Stimulated activated CD4-positive, alpha-beta T cell treated with anti-CD3 and anti-CD28 coated beads, Interleukin-12 subunit alpha, Interleukin-12 subunit beta, amount 100 ng/mL, for 4 hours (primary cell): ENCODE measurements at places on chromosomes 1 and 21.
A peak's percentile ranks its signal among the peaks of the same experiment; 100 is the strongest.

- no peak for DNase-seq
These were observed 36.0 kb upstream of the GPR157 start for GRCh38 chr1:9164919-9165318.

DNA sequence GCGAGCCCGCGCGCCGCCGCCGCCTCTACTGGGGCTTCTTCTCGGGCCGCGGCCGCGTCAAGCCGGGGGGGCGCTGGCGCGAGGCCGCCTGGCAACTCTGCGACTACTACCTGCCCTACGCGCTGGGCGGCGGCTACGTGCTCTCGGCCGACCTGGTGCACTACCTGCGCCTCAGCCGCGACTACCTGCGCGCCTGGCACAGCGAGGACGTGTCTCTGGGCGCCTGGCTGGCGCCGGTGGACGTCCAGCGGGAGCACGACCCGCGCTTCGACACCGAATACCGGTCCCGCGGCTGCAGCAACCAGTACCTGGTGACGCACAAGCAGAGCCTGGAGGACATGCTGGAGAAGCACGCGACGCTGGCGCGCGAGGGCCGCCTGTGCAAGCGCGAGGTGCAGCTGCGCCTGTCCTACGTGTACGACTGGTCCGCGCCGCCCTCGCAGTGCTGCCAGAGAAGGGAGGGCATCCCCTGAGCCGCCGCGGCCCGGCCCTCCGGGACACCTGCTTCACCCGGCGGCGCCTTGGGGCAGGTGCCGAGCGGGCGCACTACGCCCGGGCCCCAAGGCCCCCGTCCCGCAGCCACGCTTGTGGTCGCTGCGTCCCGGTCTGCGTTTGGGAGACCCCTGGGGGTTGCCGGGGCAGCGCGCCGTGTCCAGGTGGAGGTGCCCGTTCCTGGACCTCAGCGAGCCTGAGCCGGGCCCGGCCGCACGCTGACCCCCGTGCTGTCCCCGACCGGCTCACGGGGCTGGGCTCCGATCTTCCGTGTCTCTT lies 944 bp downstream of the B3GALT6 start:
- no peak for DNase-seq

DNA sequence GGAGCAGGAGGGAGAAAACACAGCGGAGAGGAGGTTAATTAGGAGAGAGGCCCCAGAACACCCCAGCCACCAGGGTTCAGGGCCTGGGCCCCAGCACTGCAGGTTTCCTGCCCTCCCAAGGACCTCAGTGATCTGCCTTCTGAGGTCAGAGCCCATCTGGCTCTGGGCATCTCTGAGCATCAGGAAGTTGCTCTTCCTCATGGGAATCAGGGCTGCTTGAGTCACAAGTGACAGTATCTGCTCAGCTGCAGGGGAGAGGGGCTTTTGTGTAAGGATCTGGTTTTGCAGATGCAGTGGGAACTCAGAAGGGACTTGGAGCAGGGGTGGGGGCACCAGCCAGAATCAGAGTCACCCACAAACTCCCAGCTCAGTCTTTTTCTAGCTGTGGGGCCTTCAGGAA lies 472.1 kb downstream of the PTPRU start:
- DNase-seq: no peak

DNA sequence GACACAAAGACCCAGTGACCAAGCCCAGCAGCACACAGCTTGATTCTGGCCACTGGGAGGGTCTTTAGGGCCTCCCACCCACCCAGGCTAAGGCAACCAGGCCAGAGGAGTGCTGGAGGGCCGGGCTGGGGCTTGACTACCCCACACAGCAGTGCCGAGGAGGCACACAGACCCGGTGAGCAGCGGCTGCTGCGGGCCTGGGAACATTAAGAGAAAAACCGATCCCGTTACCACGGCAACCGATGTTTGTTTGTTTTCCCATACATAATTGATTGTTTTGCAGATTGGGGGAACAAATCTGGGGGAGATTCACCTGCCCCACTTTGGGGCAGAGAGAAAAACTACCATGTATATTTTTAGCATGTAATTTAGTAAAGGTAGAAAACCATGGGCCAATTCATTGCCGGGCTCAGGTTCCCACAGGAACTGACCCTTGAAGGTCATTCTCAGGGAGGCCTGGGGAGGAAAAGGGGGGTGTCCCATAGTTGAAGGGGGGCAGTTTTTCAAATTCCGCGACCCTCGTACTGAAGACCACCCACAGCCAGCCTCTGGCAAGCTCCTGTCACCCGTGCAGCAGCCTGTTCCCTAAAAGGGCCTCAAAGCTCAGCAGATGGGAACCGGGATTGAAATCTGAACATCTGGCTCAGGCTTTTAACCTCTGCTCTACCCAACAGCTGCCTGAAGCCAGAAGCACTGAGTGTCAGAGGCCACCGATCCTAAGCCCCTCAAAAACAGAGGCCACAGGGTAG lies 35.3 kb downstream of the CHD5 start:
- DNase-seq: no peak

- DNase-seq: no peak
These were observed 428.9 kb downstream of the SIPA1L2 start for GRCh38 chr1:232201024-232201423.

- DNase-seq: no peak
These were observed 287.5 kb downstream of the SMYD3 start for GRCh38 chr1:246219508-246220030.

- DNase-seq: no peak
These were observed 102.4 kb downstream of the FMN2 start for GRCh38 chr1:240194120-240194519.

DNA sequence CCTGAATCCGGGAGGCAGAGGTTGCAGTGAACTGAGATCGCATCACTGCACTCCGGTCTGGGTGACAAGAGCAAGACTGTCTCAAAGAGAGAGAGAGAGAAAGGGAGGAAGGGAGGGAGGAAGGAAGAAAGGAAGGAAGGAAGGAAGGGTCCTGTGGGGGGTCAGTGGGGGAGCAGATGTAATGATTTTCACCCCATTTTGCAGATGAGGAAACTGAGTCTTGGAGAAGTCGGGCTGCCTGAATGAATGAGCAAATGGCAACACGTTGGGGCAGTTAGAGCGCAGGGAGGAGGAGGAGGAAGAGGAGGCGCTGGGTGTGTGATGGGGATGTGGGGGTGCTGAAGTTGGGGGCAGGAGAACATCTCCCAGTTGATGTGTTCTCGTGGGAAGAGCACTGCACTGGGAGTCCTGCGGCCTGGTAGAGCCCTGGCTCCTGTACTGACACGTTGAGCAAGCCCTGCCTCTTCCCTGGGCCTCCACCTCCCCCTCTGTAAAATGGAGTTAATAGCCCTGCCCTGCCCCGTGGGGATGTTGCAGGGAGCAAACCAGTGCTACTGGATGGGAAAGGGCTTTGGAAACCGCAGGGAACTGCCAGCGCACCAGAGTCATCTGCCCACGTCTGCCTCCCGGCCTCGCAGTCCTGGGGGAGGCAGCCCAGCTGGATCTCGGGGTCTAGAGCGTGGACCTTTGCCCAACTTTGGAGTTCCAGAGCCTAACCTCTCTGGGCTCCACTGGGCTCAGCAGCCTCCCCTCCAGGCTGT lies 103.2 kb upstream of the CASZ1 start:
- no peak for DNase-seq

DNA sequence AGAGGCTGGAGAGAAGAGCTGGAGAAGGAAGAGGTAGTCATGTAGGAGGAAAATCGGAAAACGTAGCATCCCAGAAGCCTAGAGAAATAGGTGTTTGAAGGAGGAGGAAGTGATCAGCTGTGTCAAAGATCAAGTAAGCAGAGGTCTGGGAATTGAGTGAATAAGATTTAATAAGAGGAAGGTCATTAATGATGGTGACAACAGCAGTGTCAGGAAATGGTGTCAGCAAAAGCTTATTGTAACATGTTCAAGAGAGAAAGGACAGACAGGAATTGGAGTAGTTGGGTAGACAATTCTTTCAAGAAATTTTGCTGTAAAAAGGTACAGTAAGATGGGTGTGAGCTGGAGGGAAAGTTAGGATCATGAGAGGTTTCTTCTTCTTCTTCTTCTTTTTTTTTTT lies 41.6 kb upstream of the SLC6A9 start:
- no peak for DNase-seq

- DNase-seq: no peak
These were observed 4.2 kb downstream of the RASSF5 start for GRCh38 chr1:206511362-206512057.

DNA sequence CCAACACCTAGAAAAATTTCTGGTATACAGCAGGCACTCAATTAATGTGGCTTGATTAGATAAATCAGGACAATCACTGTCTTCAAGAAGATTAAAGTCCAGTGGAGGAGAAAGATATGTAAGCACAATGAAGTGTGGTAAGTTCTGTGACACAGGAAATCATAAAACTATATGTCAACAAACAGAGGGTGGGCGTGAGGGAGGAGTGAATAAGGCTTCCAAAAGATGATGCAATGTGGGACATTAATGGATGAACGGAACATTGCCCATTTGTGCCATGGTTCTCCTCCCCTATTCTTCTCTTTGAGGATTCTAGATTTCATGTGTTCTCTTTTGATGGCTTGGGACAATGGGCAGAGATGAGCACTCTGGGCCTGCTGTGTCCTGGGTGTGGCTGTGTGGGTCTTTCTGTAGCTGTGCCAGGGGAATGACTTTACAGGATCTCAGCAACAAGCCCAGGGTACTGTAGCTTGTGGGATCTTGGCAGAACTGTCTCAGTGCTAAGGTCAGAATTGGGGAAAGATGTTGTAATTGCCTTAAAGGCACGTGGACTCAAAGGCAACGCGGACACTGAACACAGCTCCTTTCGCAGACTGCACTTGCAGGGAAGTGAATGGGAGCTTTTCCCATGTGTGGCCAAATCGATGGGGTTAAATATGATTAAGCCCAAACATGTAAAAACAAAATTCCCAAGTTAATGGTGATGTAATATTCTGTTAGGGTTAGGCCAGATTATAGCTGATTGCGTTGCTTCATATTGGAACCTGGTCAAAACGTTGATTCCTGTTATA lies 366.9 kb downstream of the TGFB2 start:
- DNase-seq: no peak

GRCh38 chr1:31977385-31978131 lies 36.1 kb upstream of the KHDRBS1 start:
- DNase-seq: no peak

DNA sequence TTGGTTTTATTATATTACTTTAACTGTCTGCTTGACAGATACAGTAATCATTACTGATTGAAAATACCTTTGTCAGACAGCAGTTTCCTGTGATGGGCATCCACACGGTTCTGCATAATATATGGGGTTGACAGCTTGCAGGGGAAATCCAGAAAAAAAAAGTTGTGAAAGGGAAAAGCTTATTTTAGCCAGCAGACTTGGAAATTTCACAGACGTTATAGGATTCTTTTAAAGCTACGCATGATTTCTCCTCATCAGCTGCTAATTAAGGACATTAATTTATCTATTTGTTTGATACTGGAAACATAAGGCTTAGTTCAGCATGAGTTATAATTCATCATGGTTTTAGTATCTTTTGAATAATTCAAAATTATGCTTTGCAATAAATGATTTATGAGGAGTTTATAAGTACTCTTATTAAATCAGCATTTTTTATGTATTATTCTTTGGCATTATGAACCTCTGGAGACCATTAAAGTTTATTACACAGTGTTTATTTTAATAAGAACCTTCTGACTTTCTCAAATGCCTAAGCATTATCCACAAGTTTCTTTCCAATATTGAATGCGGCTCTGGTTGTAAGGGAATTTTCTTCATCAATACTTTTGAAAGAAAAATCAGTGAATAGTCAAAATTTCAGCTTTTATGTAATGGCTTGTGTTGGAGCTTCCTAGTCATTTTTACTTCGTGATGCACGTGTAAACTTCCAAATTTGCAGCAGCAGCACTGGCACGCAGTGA lies 235.3 kb upstream of the KCNK2 start:
- DNase-seq: no peak

- DNase-seq: no peak
These were observed 206.8 kb downstream of the ZNF326 start for GRCh38 chr1:90201467-90202358.

DNA sequence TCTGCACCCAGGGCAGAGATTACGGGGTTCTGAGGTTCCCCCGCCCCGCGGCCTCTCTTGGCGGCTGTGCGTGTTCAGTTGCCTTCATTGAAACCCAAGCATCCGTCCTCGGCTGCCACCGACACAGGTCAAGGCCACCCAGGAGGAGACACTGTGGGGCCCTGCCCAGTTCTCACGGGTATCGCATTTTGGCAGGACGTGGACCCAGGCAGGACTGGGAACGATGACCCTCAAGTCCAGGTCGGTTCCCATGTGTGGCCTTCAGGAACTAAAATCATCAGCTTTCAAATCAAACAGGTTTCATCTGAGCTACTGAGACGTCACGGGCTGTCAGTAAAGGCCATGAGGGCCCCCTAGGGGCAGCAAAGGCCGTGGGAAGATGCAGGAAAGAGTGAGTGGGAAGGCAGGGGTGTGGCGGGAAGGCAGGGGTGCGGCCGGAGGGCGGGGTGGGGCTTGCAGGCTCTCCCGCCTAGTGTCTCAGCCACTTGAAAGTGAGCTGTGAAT lies 7.0 kb upstream of the C1orf174 start:
- DNase-seq: peak; percentile 21

DNA sequence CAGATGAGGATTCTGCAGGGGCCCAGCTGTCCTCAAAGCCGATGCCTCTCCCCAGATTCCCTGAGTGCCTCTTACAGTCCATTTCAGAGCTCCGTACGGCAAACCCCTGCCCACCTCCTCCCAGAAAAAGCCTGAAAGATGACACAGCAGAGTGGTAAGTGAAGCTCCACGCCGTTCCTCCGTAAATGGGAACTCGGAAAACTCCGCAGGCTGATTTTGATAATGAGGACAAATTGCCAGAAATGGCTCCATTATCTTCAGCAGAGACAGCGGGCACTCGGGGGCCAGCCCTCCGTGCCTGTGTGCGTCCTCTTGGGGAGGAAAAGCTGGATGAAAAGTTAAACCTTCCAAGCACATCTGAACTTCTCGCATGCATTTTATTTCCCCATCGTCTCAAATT lies 81.1 kb downstream of the NPHP4 start:
- no peak for DNase-seq

GRCh38 chr1:210074904-210075303 lies 136.9 kb downstream of the SYT14 start:
- no peak for DNase-seq

GRCh38 chr1:30271401-30272276 lies 451.7 kb downstream of the MATN1 start:
- no peak for DNase-seq

- no peak for DNase-seq
These were observed 4.2 kb upstream of the DNAJC28 start for GRCh38 chr21:33495743-33496142.

DNA sequence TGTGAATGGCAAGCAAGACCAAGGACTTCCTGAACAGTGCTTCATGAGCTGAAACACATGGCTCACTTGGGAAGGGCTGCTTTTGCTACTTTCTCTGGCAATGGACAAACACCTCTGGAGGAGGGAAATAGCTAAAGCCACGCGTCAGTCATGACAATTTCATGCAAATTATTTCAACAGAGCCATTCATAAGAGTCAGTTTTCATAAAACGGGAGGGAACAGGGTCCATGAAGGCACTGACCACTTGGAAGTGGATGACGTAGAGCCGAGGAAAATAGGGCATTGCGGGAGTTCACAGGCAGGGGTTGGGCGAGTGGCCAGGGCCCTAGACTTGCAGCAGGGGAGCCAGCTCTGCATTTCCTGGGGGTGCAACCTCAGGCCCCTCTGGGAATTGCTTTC lies 43.9 kb downstream of the SDC3 start:
- DNase-seq: no peak
